Activated T-cell treated with anti-CD3 and anti-CD28 coated beads for 1 hour (primary cell): ENCODE measurements at places on chromosomes 5 and 9.

DNA sequence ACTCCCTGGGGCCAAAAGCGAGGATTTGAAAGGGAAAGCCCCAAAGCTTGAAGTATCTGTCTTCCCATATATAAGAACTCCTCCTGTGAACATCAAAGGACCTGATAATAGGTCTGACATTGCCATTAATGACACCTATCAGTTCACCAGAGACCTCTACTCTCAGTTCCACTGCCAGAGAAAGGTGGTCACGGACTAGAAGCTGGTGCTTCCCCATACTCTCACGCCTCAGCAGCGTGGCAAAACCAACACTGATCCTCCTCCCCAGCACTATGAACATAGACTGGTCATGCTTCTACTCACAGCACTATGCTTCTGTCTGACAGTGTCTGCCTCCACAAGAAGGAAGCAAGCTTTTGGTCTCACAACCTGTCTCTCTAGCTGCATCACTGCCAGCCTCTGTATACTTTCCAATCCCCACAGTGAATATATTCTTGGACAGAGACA, 37.9 kb downstream of the NRG2 start:
- no peak for DNase-seq

- no peak for DNase-seq
Observed at GRCh38 chr5:83924891-83925290, 204.2 kb upstream of the HAPLN1 start.

DNA sequence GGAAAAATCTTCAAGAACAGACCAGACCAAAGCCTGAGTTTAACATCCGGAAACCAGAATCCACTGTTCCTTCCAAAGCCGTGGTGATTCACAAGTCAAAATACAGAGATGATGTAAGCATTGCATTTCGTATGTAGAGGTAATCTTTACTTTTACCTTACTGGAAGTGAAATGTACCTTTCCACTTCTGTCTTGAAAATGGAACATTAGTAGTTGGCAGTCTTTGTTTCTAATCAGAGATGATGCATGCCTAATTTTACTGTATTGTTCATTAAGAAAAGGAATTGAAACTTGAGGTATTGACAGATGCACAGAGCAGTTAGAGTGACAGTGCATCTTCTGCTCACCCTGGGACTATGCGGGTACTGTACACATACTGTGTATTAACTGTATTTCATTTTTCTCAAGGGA, 34.6 kb downstream of the HABP4 start:
- DNase-seq = no peak

GRCh38 chr9:35675204-35675603, 1.5 kb downstream of the CA9 start:
- DNase-seq = no peak

DNA sequence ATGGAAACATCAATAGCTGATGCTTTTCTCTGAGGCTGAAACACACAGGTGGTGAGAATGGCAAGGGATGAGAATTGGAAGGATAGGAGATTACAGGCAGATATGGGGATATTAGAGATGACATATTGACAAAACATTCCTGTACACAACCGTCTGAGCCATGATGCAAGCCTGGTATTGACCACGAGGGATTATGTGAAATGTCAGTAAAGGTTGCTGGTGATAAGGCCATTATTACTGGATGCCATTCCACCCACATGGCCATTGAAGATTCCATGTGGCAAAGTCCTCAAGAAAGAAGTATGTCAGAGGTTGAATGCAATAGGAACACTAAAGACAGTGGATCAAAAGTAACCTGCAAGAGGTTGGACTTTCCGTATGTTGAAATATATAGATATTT, 15.7 kb downstream of the GRAMD2B start:
- DNase-seq = no peak

DNA sequence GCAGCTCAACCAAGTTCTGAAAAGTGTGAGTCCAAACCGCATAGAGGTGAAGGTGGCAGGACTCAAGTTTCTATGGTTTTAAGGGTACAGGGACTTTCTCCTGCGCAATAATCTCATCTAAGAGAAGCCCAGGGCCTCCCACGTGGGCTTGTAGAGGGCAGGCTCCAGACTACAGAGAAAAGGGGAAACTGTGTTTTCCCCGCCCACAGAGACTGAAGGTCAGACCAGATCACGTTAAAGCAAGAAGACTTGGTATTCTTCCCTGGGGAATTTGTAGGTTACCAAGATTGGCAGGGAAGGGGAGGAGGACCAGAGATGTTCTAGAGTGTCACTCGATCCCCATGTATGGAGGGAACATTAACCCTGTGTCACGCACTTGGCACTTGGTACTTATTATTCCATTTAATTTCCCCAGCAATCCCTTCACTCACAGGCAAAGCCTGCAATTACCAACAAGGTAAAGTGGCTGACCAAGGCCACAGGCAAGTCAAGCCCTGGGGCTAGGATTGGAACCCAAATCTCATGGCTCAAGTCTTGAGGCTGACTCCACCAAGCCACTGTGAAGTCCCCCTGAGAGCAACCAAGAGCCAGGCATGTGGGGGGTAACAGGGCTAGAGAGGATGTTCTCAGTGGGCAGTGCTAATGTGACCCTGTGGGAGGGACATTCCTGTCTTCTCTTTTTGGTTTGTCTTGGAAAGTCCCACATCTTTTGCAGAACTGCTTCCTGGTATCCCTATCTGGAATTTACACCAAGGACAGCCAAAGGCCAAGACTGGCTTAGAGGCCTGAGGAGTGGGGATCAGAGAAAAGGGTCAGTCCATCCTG, 18.3 kb upstream of the NEK6 start:
- no peak for DNase-seq

DNA sequence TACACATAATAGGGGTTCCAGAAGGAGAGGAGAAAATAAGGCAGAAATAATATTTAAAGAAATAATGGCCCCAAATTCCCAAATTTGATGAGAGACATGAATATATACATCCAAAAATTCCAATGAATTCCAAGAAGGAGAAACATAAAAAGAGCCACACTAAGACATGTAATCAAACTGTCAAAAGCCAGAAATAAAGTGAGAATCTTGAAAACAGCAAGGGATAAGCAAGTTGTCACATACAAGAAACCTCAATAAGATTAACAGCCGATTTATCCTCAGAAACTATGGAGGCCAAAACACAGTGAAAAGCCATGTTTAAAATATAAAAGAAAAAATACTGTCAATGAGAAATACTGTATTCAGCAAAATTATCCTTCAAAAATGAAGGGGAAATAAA, 14.5 kb downstream of the CATSPER3 start:
- DNase-seq = no peak

DNA sequence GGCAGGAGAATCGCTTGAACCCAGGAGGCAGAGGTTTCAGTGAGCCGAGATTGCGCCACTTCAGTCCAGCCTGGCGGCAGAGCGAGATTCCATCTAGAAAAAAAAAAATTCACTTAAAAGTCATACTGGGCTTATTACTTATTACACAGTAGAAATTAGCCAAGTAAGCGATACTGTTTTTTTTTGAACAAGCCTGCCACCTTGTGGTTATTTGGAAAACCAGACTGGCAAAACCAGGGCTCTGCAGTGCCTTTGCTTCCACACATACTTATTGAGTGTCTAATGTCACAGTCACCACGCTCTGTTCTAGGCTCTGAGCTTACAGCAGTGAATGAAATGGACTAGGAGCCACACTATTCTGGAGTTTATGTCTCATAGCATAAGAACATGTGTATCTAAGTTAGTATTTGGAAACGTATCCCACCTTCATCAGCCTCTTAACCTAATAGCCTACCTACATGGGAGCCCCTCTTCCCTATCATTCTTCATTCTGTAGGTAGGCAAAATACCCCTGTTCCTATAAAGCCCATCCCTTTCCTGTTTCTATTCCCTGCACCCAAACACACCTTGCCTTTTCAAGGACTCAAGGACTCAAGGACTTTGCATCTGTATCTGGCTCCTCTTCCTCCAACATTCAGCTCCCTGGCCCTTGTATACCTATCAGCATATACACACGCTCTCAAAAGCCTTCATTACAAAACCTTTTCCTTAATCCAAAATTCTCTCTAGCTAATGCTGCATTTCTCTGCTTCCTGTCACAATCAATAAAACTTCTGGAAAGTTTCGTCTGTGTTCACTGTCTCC, 13.9 kb upstream of the BASP1 start:
- no peak for DNase-seq

DNA sequence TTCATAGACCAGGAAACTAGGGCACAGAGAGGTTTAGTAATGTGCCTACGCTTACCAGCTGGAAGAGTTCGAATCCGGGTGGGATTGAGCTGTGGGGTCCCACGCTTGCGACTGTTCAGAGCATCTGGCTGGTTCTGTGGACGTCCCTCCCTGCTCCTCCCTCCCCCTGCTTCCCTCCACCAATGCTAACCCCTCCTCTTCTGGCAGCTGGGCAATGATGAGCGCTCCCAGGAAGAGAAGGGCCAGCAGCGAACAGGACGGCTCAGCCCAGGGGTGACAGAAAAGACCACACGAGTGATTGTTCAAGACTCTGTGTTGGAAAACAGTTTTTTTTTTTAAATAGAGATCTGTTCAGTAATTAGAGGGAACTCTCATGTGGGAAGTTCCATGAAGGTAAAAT, 6.9 kb downstream of the FAM163B start:
- no peak for DNase-seq

- DNase-seq = no peak
Observed at GRCh38 chr5:148214665-148215185, 11.9 kb downstream of the SPINK6 start.

- DNase-seq = no peak
Observed at GRCh38 chr5:22728610-22729009, 124.5 kb downstream of the CDH12 start.

DNA sequence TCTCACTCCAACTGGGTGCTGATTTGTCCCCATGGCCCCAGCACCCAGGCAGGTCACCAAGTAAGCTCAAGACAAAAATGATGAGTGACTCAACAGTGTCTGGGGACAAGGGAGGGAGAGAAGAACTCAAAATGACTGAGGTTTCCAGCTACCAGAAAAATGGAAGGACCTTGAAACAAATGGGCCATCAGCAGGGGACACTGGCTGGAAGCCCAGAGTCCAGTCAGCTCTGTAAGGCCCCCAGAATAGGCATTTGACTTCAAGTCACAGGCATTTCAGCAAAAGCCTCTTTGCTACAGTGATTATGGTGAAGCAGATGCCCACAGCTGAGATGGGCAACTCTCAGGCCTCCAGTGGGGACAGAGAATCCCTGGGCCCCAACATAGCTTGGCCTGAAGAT, 139.0 kb upstream of the GABRP start:
- no peak for DNase-seq
